ENCODE measurements at places on chromosomes 4 and X.

GRCh38 chr4:85772470-85772869, 297.5 kb downstream of the ARHGAP24 start:
- DNase-seq = no peak

DNA sequence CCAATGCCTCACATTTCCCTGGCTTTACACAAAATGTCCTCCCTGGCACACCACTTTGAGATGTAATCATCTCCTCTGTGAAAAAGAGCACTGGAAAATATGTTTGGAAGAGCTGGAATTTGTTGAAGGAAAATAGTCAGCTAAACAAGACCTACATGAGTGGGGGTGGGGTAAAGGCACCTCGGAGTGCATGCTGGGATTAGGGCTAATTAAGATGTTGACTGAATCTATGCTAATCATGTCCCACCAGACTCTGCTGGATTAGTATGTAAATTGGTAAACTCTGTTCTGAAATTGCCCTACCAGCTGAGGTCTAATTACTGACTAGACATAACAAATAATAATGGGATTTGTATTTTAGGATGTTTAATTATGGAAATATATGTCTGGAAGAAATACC, 46.8 kb upstream of the MID1 start:
- no peak for DNase-seq

- DNase-seq = no peak
Observed at GRCh38 chr4:39308611-39309010, 57.6 kb downstream of the RFC1 start.

GRCh38 chr4:78323439-78323838, 228.1 kb upstream of the ANXA3 start:
- DNase-seq = no peak

DNA sequence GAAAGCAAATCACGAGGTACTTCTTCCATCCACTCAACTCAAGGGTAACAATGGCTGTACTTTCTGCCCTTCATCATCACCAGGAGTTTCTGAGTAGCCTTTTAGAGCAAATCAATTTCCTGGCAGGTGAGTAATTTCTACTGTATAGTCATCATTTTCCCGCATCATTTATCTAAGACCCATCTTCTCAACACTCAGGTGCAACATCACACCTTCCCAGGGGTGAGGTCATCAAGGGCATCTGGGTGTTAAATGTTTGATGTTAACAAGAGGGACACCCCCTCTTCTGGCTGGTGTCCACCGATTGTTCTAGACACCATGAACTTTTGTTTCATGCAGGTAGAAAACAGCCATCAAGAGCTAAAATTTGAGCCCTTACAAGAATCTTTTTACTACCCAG, 313.4 kb upstream of the MAGEB2 start:
- no peak for DNase-seq

DNA sequence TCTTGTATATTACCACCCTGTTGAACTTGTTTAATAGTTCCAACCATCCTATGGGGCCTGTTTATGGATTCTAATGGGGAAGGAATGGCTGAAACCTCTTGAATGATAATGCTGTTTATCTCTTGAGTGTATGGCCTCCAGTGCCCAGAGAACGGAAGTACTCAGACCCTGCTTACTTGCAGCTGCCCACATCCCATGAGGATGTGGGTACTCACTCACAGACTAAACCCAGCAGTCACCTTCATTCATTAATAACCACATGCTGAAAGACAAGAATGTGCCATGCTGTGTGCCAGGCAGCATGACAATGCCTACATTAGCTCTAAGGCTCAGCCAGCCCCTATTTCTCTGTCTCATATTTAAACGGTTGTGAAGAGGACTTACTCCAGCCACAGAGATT, 5.9 kb upstream of the ARMCX5 start:
- DNase-seq = no peak

GRCh38 chr4:137754652-137755471, 222.6 kb upstream of the PCDH18 start:
- no peak for DNase-seq

- no peak for DNase-seq
Observed at GRCh38 chr4:83267121-83267829, 17.3 kb downstream of the COQ2 start.

- DNase-seq = no peak
Observed at GRCh38 chrX:102966701-102967100, 29.6 kb downstream of the RAB40AL start.

GRCh38 chrX:44459501-44459900, 83.2 kb downstream of the FUNDC1 start:
- DNase-seq = no peak

- no peak for DNase-seq
Observed at GRCh38 chr4:8503801-8504200, 63.2 kb downstream of the TRMT44 start.

GRCh38 chrX:39203427-39203826, 402.2 kb downstream of the MID1IP1 start:
- no peak for DNase-seq

GRCh38 chr4:98687876-98688275, 29.5 kb upstream of the TSPAN5 start:
- DNase-seq = no peak

DNA sequence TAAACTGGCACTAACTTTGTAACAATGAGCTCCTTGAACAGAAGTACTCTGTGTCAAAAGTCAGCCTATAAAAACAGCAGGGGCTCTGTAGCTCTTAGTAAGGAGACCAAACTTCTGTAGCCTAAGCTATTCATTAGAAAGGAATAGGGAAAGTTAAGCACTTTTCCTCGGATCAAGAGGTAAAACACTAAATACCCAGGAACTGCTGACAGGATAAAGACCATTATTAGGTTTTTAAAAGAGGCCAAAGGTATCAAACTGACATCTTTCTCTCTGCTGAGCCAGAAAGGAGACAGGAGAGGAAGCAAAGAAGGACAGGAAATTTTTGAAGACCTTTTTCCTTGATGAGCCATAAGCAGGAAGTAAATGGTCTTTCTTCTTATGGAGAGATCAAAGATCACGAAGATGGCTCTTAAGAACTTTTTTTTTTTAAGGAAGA, 31.9 kb downstream of the ANAPC10 start:
- DNase-seq = no peak

GRCh38 chr4:5209862-5210261, 158.6 kb downstream of the STK32B start:
- DNase-seq = no peak

DNA sequence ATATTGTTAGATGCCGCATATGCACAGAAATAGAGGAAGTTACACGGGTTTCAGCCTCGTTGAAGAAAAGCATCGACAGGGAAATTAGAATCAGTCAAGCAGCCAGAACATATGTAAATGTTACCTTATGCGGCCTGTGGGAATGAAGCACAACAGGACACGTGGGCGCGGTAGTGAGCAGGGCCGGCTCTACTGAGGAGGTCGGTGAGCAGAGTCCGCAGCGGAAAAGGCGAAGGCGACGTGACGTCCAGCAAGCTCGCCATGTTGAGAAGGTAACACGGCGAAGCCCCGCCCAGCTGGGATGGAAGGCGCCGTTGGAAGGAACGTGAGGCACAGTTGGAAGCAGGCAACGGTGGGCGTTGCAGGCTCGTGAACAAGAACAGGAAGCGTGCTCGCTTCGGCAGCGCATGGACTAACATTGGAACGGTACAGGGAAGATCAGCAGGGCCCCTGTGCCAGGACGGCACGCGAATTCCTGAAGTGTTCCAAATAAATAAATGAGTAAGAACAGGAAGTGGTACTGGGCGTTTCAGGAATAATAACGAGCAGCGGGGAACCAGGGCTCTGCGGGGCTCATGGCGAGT, 54.6 kb downstream of the MTNR1A start:
- no peak for DNase-seq

GRCh38 chr4:76486588-76487276, 51.7 kb downstream of the SHROOM3 start:
- DNase-seq = no peak

GRCh38 chr4:89270792-89271191, 36.8 kb downstream of the GPRIN3 start:
- no peak for DNase-seq

GRCh38 chr4:126051689-126052424, 737.1 kb downstream of the FAT4 start:
- DNase-seq = no peak

- no peak for DNase-seq
Observed at GRCh38 chrX:20479896-20480295, 213.2 kb upstream of the RPS6KA3 start.

DNA sequence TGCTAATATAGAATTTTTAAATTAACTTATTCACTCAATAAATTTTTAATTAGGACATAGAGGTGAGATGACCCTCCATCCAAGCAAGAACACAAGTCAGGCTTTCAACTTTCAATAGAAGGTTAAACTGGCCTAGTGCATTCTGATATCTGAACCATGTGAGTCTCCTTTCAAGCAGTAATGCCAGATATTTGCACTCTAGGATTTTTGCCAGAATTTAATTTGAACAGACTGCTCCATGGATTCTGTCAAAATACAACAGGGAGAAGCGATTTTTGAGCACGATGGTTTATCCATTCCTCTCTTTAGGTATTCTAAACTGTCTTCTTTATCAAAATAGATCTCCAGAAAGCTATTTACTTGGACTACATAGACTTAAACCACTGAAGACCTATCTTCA, 72.0 kb upstream of the DCLK2 start:
- DNase-seq = no peak

DNA sequence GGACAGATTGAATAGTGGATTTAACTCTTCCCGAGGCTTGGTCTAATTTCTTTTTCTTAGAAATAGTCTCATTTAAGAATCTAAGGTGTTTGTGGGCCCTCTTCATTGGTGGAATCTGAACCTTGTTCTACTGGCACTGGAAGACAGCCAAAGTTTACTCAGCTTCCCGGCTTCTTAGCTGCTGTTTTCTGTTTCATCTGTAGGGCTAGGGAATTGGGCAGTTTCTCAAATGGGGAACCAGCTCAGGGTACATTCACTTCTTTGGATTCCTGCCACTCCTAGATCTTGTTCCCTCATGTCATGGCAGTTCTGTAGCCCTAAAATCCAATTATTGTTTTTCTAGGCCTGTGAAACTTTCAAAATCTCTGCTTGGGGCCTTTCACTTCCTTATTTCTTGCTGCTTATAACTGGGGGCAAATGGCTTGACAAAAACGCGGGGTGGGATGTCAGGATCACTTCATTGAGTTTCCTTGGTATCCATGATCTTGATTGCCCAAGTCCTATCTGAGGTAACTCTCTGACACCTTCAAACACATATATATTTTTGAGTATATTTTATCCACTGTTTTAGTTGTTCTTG, 985.0 kb downstream of the C4orf33 start:
- DNase-seq = no peak

DNA sequence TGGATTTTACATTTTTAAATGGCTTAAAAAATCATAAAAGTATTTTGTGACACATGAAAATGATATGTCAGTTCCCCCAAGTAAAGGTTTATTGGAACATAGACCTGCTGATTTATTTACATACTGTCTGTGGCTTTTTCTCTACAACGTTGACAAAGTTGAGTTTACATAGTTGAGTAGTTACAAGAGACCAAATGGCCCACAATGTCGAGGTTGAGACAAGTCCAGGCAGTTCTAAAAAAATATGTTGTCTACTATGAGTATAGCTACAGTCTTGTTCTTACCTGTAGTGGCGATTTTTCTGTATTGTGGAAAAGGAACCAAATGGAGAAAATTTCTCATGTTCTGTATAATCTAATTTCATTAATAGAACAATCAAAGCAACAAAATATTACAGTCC, 163.2 kb downstream of the FRAS1 start:
- no peak for DNase-seq

GRCh38 chr4:107261241-107261874, 225.2 kb upstream of the DKK2 start:
- DNase-seq = no peak

DNA sequence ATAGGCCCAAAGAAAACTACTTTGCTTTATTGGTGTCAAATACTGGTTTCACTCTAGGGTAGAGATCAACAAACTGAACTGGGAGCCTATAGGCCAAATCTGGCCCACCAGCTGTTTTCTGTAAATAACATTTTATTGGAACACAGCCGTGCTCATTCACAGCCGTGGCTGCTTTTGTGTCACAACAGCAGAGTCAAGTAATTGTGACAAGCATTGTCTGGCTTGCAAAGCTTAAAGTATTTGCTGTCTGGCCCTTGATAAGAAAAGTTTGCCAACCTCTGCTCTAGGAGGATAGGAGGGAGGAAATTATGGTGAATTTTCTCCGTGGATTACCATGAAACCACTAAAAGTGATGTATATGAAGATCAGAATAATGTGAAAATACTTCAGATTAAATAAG, 53.4 kb downstream of the GPAT3 start:
- DNase-seq = no peak

- no peak for DNase-seq
Observed at GRCh38 chr4:145722561-145722960, 42.6 kb downstream of the C4orf51 start.

DNA sequence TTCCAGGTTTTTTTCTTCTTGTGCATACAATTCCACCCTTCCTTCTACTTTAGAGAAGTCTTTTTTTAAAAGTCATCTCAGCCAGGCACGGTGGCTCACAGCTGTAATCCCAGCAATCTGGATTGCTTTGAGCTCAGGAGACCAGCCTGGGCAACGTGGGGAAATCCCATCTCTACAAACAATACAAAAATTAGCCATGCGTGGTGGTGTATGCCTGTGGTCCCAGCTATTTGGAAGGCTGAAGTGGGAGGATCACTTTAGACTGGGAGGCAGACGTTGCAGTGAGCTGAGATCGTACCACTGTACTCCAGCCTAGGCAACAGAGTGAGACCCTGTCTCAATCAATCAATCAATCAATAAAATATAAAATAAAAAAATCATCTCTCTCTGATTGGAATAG, 14.8 kb downstream of the ELOVL6 start:
- DNase-seq = no peak

DNA sequence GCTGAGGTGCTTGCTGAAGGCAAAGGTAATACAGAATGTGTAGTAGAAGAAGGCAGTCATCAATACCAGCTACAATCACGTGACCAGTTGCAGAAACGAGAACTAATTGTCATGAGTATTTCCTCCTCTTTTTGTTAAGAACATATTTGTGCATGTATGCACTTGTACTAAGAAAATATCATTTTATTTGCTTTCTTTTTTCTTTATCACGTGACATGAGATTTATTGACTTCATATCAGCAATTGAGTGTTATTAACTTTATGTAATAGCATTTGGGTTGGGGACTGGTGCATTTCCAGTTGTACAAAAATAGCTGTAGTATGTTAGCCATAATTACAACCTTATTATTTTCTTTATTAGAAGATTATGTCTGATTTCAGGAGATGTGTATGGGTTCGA, 90.0 kb downstream of the MAGEE1 start:
- no peak for DNase-seq

GRCh38 chr4:1851575-1852410, 4.2 kb downstream of the LETM1 start:
- no peak for DNase-seq
